Tibial artery (tissue), 4 donors: ENCODE measurements at places on chromosomes 6 and 20.

- DNase-seq: no peak
These were observed 412.1 kb downstream of the PKHD1 start for GRCh38 chr6:51675020-51675921.

DNA sequence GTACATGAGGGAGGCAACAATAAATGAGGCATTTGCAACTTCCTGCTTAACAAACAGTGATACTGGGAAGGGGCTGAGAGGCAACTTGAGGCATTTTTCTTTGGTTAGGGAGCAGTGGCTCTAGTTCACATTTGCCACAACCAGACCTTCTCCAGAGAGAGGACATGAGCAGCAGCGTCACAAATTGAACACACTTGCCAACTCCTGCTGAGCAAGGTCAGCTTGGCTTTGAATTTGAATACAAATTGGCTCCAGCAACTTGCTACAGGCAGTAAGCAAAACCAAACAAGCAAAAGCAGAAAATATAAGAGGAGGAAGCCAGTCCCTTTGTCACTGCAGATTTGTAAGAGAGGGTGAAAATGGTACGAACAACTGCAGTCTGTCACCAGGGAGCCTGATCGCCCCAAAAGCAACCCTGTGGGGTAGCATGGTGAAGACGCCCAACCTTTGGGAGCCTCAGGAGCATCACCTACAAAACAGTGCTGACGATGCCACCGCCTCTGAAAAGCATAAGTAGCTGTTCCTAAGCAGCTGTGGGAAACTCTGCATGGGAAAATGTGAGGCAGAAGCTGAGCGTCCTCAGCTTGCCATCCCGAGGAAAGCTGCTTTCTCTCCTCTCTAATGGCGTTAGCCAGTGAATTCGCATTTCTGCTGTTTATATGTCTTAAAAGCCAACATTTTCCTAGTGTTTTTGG lies 378.7 kb downstream of the RNGTT start:
- DNase-seq: no peak

DNA sequence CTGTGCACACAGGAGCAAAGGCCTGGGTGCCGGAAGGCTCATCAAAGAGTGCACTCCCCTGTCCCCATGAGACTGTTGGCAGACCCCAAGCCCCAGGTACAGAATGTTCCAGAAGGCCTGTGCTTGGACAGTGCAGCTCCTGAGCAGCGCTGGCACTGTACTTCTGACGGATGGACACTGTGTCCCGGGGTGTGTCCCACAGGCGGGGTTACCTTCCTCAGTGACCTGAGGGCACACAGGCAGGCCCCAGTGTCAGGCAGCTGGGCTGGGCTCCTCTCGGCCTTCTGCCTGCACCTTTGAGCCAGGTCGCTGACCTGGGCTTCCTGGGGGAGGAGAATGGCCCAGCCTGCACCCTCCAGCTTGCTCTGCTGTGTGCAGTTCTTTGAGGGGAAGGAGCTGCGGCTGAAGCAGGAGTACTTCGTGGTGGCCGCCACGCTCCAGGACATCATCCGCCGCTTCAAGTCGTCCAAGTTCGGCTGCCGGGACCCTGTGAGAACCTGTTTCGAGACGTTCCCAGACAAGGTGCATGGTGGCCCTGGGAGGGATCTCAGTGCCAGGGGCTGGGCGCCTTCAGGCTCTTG lies 30.1 kb downstream of the PYGB start:
- DNase-seq: peak; percentile 19

GRCh38 chr6:125570526-125570925 lies 178.9 kb upstream of the HEY2 start:
- no peak for DNase-seq

DNA sequence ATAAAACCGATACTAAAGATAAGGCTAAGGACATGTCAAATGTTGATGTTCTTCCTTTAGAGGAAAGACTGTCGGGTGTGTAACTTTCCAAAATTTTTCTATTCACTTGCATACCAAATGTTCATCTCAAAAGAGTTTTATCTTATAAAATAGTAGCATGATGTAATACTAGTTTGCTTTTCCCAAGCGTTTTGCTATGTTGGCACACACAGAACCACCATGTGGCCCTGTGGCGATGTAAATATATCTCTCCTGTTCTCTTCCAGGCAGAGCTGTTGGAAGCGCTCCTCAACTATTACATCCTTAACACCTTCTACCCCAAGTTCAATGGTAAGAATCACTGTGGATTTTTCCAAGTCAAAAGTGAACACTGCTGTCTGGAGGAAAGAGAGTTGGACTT lies 26.5 kb downstream of the LBP start:
- no peak for DNase-seq

GRCh38 chr6:7418238-7418905 lies 28.8 kb downstream of the RIOK1 start:
- DNase-seq: no peak

DNA sequence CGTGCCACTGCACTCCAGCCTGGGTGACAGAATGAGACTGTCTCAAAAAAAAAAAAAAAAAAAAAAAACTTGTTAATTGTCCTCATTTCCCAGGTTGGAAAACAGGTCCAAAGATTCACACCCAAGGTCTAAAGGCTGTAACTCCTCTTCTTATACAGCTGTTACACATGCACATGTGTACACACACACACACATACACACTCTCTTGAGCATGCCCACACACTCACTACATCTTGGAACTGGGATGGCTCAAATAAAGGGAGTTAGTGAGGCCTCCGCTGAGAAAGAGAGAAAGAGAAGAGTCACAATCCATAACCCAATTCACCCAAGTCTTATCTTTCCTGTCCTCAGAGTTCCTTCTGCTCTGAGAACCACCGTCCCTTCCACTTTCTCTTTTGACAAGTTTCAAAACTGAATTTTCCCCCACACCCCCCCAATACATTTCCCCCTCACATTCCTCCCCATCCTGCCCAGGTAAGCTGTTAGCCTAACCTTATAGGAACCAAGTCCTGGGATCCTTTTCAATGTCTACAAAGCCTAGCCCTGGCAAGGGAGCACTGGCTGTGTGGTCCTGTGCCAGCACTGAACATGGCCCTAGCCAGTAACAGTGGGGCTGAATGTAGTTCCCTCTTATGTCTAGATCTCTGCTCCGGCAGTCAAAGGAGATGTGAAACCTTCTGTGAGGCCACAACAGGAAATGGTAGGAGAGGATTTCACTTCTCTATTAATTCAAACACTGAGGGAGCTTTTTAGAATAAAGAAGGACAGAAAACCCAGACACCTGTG lies 3.2 kb upstream of the HLA-DMB start:
- DNase-seq: peak; percentile 49

GRCh38 chr6:117311726-117312125 lies 46.4 kb downstream of the VGLL2 start:
- no peak for DNase-seq

GRCh38 chr6:96926425-96926824 lies 1.9 kb downstream of the KLHL32 start:
- DNase-seq: no peak

DNA sequence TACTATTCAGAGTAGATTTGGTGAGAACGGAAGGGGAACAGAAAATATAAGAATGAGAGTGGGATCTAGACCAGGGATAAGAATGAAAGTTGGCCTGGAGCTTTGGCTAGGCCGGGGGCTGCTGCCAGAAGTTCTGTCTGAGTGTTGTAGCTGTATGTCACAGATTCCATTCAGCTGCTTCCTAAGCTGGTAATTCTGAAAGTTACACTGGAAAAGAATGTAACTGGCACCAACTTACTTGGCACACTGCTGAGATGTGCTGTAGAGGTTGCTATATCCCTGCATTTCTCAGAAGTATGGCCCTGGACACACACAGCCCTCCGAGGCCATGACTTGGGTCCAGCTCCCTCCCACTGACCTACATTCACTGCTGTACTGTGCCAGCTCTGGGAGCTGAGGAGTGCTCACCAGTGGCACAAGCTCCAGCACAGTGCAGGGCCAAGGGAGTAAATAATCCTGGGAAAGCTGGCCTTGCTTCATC lies 25.8 kb upstream of the TMEM217 start:
- peak; percentile 83 for DNase-seq

- DNase-seq: no peak
These were observed 41.1 kb downstream of the PDE10A start for GRCh38 chr6:165621940-165622339.

- DNase-seq: no peak
These were observed 3.2 kb upstream of the IRF4 start for GRCh38 chr6:388202-388903.

- DNase-seq: no peak
These were observed 37.2 kb upstream of the STXBP5 start for GRCh38 chr6:147166992-147167391.

DNA sequence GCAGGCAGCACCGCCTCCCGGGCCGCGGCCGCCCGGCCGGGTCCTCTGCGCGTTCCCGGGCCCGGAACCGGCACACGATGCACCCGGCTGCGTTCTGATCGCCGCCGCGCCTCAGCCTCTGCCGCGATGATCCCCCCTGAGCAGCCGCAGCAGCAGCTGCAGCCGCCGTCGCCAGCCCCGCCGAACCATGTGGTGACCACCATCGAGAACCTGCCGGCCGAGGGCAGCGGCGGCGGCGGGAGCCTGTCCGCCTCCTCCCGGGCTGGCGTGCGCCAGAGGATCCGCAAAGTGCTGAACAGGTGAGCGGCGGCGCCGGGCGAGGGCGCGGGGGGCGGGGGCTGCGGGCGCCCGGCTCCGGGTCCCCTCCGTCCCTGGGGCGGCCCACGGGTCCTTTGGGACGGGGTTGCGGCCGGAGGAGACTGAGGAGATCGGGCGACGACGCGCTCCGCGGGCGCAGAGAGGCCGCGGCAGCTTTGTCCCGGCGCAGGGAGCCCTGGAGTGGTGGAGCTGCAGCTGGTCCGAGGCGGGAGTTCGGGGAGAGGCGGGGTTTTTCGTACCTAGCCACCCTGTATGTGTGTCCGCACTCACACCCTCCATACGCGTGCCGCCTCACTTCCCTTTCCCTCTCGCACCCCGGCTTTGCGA lies 659 bp downstream of the SLC35F1 start:
- no peak for DNase-seq

DNA sequence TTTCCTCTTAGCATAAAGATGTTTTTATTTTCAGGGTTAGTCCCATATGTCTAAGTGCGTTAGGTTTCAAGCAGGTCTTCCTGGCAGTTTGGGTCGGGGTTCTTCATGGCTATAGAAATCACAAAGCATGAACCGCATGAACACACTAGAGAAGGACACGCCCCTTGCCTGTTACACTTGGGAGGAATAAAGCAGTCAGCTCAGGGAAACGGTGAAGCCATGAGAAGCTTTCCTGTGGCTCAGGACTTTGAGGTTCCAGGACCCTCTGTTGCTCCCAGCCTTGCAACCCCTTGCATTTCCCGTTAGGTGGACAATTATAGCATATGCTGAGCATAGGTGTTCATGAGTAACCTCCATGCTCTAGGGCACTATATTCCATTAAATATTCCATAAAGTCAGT lies 96.7 kb downstream of the SYCP2 start:
- no peak for DNase-seq

DNA sequence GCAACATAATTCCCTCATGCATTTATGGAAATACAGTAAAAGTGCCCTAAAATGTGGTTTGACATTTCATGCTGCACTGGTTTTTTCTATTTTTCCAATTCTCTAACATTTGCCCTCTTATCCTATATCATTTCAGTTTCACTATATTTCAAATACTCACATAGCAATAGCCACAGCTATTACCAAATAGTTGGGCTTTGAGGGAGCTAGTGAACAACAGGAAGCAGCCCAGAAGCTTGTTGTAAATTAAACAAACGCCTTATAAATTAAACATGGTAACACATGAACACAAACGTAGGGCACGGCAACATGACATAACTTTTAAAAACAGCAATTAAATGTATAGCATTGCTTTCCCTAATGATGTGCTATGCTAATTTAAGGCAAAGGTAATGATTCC lies 469.0 kb downstream of the CDC5L start:
- no peak for DNase-seq

GRCh38 chr6:12483712-12484111 lies 193.6 kb downstream of the EDN1 start:
- DNase-seq: no peak

- no peak for DNase-seq
These were observed 2.9 kb upstream of the HIVEP2 start for GRCh38 chr6:142947714-142948480.

GRCh38 chr6:160365117-160365516 lies 16.9 kb downstream of the SLC22A3 start:
- no peak for DNase-seq

GRCh38 chr20:57257701-57258453 lies 8.6 kb downstream of the BMP7 start:
- no peak for DNase-seq

DNA sequence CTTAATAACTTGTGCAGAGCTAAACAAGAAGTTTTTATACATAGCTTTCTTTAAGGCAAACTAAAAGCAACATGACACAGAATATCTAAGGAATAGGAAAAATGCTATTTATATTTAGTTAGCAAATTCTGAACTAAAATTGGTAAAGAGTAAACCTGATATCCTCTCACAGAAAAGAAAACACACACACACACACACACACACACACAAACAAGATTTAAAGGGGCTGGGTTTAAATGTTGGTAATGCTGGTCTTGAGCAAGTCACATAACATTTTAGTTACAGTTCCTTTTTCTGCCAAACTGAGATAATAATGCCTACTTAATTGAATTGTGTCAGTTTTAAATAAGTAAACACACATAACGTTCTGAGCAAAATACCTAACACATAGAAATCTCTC lies 1.6 kb downstream of the TRDN start:
- no peak for DNase-seq

DNA sequence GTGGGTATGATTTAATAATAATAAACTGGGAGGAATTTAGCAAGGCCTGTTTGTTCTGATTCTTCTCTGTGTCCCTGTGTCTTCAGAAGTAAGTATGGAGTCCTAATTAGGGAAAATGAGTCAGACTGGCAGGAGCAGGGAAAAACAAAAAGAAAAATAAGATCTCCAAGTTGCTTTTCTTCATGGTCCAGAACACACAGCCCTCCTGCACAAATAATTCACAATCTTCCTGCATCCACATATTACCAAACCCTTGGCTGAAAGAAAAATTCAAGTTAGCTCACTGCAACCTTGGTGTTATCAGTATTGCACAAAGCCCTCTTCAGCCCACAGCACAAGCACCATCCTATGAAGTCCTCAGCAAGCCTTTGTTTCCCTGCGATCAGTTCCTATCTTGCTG lies 142.0 kb upstream of the LAMA2 start:
- no peak for DNase-seq

DNA sequence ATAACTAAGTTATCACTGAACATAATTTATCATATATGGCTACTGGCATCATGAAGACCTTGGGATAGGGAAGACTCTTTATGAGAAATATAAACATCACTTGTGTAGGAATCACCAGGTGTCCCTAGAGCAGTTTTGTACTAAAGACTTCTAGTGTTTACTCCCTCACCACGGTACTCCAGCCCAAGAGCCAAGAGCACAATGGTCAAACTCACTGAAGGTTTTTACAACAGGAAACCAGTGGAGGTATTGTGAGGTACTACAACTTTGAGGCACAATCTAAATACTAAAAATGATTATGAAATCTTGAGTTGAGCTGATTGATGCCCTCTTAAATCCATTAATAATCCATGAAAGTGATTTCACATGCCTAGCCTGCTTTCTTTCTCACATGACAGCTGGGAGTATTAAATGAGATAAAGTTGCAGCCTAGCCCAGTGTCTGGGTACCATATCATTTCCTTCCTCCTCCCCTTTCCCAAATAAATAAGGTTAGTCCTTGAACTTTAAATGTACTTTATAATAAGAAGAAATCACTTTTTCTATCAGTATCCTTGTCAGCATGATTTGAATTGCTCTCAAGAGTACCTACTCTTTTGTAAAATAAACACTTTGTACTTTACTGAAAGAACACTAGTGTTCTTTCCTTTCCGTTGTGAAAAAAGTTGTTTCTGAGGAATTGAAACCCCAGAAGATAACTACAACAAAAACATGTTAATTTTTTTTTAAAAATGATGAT lies 26.5 kb downstream of the GLO1 start:
- no peak for DNase-seq

- peak; percentile 66 for DNase-seq
These were observed 215.2 kb upstream of the ZNF184 start for GRCh38 chr6:27688014-27688586.

- no peak for DNase-seq
These were observed 3.7 kb upstream of the SPDEF start for GRCh38 chr6:34559651-34560365.
